Suprapubic skin (tissue), 4 donors: ENCODE measurements at places on chromosomes 5 and 9. TPM values are rescaled to one million over a fixed set of nuclear protein-coding genes. Genes with fewer than 3 reads are reported as not detected.

DNA sequence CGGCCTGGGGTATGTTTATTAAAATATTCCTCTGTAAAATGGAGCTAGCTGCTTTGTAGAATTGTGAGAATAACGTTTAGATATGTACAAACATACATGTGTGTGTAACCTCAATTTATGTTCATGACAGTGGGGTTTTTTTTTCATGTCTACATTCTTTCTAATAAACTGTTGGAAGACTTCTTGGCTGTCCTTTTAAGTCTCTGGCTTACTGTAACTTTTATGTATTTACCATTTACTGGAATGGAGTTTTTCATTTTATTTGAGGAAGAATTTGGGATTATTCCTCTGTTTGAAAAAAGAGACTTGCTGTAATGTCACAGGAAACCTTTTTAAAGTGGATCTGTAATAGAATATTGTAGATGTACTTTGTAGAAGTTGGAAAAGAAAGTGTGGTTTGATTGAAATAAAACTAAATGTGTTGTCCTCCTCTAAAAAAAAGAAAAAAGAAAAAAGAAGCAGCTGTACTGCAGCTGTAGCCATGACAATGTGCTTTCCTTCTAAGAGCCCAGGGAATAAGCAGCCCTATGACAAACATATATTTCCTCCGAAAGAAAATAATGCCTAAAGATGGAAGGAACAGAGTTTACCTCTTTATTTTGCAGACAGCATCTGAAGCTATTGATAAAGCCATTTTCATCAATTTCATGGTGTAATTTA, 71.2 kb upstream of the FREM1 start:
- DNase-seq = no peak
- H3K36me3 ChIP-seq = no peaks in the 10 kb centered on the region
- H3K27me3 ChIP-seq = no peaks in the 10 kb centered on the region
- H3K4me1 ChIP-seq = no peaks in the 10 kb centered on the region

QSOX2 gene
- 11.9 TPM for total RNA-seq

GRCh38 chr9:93960221-93960970, 5.2 kb upstream of the BARX1 start:
- peaks cover 67% of the 10 kb centered on the region for H3K27me3 ChIP-seq
- peak overlapping the region; percentile 20 for H3K4me3 ChIP-seq
- H3K4me1 ChIP-seq = peaks cover 41% of the 10 kb centered on the region

HRCT1 gene
- 3.0 TPM for total RNA-seq

DNA sequence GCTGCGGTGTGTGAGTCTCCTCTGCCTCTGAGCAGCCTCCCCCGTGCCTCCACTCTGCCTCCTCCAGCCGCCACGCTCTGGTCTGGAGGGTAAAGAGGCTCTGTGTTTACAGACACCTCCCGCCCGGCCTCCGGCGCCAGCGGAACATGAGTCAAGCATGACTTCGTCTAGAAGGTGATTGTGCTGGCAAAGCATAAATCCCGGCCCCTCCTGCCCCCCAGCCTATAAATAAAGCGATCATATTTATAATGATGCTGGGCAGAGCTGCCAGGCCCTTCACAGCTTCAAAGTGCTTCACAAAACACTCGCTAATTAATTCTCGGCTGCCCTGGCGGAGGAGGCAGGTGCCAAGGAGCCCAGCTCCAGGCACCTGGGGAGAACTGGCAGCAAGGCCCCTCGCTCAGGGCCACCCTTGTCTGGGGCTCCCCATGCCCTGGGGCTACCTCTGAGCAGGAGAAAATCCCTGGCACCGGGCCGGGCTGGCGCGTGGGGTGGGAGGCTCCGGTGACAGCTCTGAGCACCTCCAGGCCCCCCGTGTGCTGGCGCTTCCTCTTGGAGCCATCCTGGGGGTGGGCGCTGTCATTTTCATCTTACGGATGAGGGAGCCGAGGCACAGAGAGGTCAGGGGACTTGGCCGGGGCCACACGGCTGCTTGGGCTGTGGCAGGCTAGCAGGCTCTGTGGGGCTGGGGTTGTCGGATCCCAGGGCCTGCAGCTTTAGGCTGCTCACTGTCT, 87.8 kb downstream of the RXRA start:
- DNase-seq = no peak
- peak overlapping the region; percentile 81 for H3K27ac ChIP-seq
- no peak overlapping the region for H3K4me3 ChIP-seq
- no peaks in the 10 kb centered on the region for H3K27me3 ChIP-seq
- H3K36me3 ChIP-seq = peaks cover 30% of the 10 kb centered on the region

TPPP gene
- 12.7 TPM for total RNA-seq

DNA sequence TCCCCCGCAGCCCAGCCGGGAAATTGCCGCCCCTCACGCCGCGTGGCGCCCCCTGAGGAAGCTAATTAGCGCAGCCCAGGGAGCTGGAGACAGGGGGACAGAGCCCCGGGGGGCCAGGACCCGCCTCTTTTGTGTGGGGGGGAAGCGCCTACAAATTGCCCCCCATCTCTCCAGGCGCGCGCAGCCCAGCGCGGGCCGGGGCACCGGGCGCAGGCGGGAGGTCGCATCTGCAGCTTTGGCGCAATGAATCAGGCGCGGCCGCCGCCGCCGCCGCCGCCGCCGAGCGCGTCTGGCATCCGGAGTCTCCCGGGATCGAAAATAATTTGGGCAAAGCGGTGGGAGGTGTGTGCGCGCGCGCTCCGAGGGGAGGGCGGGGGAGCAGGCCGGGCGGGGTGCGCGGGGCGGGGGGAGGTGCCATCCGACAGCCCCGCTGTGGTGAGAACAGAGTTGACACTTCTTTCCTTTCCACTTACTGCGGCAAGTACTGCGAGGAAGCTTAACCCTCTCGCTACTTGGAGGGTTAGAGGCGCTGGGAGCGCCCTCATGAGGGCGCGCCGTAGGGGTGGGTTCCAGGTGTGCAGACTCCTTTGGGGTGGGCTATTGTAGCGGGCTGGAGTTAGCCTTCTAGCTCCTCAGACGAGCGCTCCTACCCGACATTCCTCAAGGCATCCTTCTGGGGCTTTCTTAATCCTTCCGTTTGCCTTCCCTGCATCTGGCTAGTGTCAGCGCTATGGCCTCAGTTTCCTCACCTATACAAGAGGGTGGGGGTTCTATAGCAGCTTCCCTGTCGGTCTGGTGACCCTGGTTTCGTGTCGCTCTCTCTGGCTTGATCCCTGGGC, 63.1 kb downstream of the CXXC5 start:
- H3K27me3 ChIP-seq = peaks cover 16% of the 10 kb centered on the region
- DNase-seq = no peak
- H3K27ac ChIP-seq = peak overlapping the region; percentile 38
- H3K4me3 ChIP-seq = peak overlapping the region; percentile 64
- no peaks in the 10 kb centered on the region for H3K36me3 ChIP-seq

CNTNAP3 gene
- 21.0 TPM for total RNA-seq

GZMA gene
- not detected for total RNA-seq

DNA sequence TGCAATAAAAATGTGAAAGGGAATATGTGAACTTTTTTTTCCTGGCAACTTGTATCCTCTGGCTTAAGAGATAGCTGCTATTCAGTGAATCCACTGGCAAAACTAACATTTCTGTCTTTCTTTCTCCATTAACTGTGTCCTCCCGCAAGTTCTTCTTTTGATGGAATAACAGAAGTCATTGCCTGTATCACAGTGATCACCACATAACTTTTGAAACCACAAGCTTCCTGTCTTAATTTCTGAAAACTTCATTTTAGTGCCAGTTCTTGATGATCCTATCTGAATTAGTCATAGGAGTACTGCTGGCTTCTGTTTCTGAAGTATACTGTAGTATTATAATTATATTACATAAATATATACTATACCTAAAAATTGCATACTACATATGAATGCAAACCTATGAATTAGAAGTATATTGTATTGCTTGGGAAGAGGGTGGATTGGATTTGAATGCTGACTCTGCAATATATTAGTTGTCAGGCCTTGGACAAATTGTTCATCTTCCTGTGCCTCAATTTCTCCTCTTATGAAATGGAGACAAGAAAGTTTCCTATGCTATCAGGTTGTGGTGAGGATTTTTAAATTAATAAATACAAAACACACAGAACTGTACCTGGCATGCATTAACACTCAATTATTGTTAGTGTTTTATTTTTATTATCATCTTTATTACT, 441.6 kb downstream of the CETN3 start:
- H3K4me3 ChIP-seq = no peak overlapping the region
- no peaks in the 10 kb centered on the region for H3K27me3 ChIP-seq
- H3K27ac ChIP-seq = no peak overlapping the region
- H3K36me3 ChIP-seq = no peaks in the 10 kb centered on the region

FRRS1L gene
- total RNA-seq = 0.42 TPM

CAVIN4 gene
- not detected for total RNA-seq

- peaks cover 36% of the 10 kb centered on the region for H3K36me3 ChIP-seq
- no peak for DNase-seq
- H3K27me3 ChIP-seq = no peaks in the 10 kb centered on the region
- H3K4me1 ChIP-seq = no peaks in the 10 kb centered on the region
- no peak overlapping the region for H3K4me3 ChIP-seq
Measured at GRCh38 chr5:172370648-172371545, 83.4 kb downstream of the SH3PXD2B start.

DNA sequence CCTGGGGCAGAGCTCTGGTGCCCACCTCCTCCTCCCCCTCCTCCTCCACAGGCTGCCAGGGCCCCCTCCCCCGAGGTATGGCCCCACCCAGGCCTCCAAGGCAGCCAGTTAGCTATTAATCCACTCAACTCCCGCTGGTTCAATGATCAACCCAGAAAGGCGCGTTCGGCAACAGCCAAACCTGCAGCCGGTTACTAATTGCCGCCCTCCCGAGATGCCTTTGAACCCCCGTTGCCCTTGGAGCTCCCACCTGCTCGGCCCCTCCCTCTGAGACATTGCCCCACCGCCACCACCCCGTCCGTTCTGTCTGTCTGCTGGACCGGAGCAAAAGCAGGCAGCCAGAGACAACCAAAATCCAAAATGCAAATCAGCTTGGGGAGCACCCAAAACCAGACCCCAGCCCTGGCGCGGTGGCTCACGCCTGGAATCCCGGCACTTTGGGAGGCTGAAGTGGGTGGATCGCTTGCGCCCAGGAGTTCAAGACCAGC, 25.8 kb downstream of the NOTCH1 start:
- H3K27me3 ChIP-seq = no peaks in the 10 kb centered on the region
- H3K4me1 ChIP-seq = peaks cover 8% of the 10 kb centered on the region
- H3K36me3 ChIP-seq = peaks cover 76% of the 10 kb centered on the region
- no peak for DNase-seq
- no peak overlapping the region for H3K4me3 ChIP-seq

DNA sequence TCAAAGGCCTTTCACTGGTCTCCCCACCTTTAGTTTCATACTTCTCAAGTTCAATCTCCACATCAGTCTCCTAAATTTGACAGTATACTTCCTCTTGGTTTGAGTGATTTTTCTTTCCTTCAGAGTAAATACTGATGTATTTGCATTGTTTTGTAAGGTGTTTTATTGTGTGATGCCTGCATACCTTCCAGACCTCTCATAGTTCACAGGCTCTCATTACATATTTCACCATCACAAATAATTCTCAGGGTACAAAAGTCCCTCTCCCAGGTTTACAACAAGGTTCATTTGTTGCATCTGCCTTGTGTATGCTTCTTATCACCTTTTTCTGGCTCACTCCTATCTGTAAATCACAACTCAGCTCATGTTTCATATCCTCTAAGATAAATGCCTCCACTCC, 22.2 kb upstream of the TUSC1 start:
- H3K27ac ChIP-seq = no peak overlapping the region
- peaks cover 7% of the 10 kb centered on the region for H3K4me1 ChIP-seq
- DNase-seq = no peak
- H3K36me3 ChIP-seq = no peaks in the 10 kb centered on the region

- H3K36me3 ChIP-seq = no peaks in the 10 kb centered on the region
- H3K4me1 ChIP-seq = no peaks in the 10 kb centered on the region
- no peak overlapping the region for H3K27ac ChIP-seq
- H3K27me3 ChIP-seq = peaks cover 6% of the 10 kb centered on the region
Measured at GRCh38 chr5:95440825-95441224, 49.7 kb downstream of the FAM81B start.

DNA sequence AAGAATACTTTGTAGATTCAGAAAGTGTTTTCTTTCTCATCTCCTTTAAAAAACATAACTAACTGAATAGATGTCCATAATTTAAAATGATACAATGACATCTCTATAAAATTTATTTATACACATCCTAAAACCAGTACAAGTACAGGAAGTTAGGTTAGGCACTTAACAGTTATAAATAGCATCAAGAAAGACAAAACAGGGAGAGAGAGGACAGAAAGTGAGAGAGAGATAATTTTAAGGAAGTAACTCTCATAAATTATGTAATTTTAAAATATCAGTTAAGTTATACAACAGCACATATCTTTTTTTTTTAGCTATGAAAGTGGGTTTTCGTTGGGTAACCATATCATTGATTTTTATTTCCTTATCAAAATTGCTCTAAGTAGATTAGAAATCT, 1068.6 kb downstream of the TAF11L14 start:
- no peaks in the 10 kb centered on the region for H3K36me3 ChIP-seq
- no peak overlapping the region for H3K27ac ChIP-seq
- no peaks in the 10 kb centered on the region for H3K27me3 ChIP-seq
- DNase-seq = no peak

GRCh38 chr9:106728860-106729259, 134.1 kb upstream of the ZNF462 start:
- H3K27me3 ChIP-seq = no peaks in the 10 kb centered on the region
- no peaks in the 10 kb centered on the region for H3K36me3 ChIP-seq
- no peaks in the 10 kb centered on the region for H3K4me1 ChIP-seq
- no peak overlapping the region for H3K4me3 ChIP-seq

GRCh38 chr5:88683506-88684135, 199.4 kb downstream of the MEF2C start:
- H3K36me3 ChIP-seq = no peaks in the 10 kb centered on the region
- H3K27me3 ChIP-seq = peaks cover 100% of the 10 kb centered on the region
- peaks cover 31% of the 10 kb centered on the region for H3K4me1 ChIP-seq
- no peak overlapping the region for H3K27ac ChIP-seq
- DNase-seq = no peak
- H3K4me3 ChIP-seq = no peak overlapping the region

GRCh38 chr5:167639273-167639672, 652.2 kb upstream of the WWC1 start:
- H3K4me1 ChIP-seq = peaks cover 5% of the 10 kb centered on the region
- DNase-seq = no peak
- no peaks in the 10 kb centered on the region for H3K36me3 ChIP-seq
- no peaks in the 10 kb centered on the region for H3K27me3 ChIP-seq
- no peak overlapping the region for H3K27ac ChIP-seq

CCNH gene
- total RNA-seq = 51.8 TPM

DNA sequence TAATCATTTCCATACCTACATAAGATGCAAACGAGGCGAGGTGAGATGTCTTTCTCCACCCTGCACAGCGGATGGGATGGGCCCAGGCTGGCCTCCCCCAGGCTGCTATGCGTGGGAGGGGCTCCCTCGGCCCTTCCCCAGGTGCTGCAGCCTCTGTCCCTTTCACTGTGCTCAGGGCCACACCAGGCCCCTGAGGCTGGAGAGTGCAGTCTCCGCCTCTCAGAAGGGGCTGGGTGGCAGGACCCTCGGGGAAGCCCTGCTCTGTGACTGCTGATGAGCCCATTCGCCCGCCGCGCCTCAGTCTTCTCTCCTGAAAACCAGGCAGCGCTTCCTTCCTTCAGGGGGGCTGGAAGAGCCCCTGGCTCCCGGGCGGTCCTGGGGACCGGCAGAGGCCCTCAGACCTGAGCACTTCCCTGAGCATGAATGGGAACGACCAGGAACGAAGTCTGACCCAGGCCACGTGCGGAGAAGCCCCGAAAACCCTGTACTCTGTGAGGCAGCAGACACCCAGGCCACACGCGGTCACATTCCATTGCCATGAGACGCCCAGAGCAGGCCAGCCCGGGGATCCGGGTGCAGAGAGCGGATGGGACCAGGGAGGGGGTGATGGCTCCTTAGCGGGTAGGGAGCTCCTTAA, 21.9 kb upstream of the NOTCH1 start:
- H3K36me3 ChIP-seq = no peaks in the 10 kb centered on the region
- no peak for DNase-seq
- H3K27me3 ChIP-seq = no peaks in the 10 kb centered on the region
- H3K4me3 ChIP-seq = no peak overlapping the region

DOK3 gene
- total RNA-seq = 2.3 TPM
